ENCODE measurements at places on chromosomes 2 and 18. TPM values are rescaled to one million over a fixed set of nuclear protein-coding genes. Genes with fewer than 3 reads are reported as not detected.

Gene OTX1
- total RNA-seq: 0.20 TPM

Gene FAM110C
- not detected for total RNA-seq

Gene CPO
- total RNA-seq: under 0.01 TPM

Gene HRH4
- under 0.01 TPM for total RNA-seq

Gene MOGAT1
- not detected for total RNA-seq
